Kidney epithelial cell (primary cell): ENCODE measurements at places on chromosomes 16 and 17. TPM values are rescaled to one million over a fixed set of nuclear protein-coding genes. Genes with fewer than 3 reads are reported as not detected.

DNA sequence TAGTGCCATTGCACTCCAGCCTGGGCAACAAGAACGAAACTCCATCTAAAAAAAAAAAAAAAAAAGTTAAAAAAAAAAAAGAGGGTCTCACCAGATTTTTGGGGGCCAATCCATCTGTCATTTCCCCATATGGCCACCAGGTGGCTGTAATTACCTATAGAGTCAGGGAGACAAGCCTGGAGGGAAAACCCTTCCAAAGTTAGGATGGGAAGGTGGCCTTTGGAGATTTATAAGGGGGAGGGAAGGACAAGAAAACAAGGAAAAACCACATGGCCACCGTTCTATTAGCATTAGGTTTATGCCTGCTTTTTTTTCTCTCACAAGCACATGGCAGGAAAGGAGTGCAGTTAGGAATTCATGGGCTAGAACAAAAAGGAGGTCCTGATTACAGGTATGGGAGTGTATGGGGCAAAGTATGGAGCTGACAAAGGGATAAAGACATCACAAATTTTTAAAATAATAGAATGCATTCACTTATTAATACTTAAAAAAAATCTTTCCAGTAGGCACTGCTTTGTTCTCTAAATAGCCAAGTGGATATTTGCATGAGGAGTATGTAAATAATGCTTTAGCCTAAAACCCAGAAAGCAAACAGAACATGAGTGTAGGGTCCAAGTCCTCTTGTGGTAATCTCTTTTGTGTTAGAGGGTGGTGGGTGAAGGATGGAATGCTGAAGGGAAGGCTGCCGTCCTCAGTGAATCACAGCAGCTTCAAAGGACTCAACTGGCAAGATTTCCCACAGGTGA lies 5.1 kb downstream of the CYB5D1 start:
- DNase-seq: no peak

GRCh38 chr17:56979091-56979480 lies 1.2 kb downstream of the SCPEP1 start:
- DNase-seq: no peak

DNA sequence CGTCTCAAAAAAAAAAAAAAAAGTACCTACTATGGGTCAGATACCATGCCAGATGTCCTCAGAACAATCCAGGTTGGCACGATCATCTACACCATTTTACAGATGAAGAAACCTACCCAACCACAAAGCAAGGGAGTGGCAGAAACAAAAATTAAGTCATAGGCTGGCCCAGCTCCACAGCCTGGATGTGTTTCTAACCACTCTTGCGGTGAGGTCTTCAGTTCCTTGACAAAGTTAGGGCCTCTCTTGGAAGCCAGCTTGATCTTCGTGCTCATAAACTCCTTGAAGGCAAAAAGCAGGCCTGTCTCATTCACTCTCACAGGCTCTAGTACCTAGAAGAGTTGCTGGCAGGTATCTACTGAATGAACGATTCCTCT lies 6.2 kb downstream of the GGA2 start:
- DNase-seq: no peak

DNA sequence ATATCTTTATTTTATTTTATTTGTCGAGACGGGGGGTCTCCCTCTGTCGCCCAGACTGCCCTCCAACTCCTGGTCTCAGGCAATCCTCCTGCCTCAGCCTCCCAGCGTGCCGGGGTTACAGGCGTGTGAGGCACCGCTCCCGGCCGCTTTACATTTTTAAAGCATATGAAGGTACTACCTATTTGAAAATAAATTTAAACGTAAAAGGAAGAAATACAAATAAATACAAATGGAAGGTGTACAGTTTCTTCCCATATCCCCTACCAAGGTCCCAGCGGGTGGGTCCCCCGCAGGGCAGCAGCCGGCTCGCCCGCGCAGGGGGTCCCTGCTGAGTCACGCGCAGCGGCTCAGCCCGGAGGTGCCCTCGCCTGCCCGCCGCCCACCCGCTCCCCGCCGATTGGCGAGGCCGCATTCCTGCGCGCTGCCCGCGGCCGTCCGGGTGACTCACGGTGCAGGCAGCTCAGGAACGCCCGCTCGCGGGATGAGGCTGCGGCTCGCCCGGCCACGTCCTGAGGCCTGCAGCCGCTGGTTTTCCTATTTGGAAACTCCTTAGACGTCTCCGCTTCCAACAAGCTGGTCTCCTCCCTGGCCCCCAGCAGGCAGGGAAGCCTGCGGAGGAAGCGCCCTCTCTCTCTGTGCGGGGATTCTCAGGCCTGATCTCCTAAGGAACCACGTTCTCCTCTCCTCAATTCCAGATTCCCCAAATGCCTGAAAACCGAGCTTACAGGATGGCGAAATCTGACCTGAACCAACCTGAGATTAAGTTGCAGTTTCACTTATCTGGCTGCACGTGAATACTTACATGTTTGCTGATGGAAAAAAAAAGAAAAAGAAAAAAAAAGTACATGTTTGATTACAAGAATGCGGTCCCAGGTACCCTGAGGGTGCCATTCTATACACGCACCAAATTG lies 54.8 kb upstream of the MAP3K14 start:
- peak; percentile 83 for DNase-seq

DNA sequence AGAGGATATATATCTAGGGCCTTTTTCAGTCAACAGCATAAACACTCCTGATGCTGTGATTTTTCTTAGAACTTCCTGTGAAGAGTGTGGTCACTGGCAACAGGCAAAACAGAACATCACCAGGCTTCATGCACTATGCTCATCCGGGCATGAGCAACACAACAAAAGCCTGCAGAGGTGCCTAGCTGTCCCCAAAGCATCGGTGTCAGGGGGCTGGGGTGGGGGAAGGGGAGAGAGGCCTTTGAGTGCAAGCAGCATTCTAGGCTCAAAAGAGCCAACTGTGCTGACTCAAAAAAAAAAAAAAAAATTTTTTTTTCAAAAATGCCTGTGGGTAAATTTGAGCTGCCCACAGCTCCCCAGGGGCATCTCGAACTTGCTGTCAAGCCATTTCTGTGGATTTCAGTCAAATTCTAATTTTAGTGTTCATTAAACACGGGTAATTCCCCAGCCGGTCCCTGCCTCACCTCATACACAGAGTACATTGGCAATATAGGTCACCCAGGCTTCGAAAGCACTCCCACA lies 194.6 kb upstream of the DYNLRB2 start:
- DNase-seq: no peak

- no peak for DNase-seq
These were observed 124.2 kb upstream of the N4BP1 start for GRCh38 chr16:48734220-48734619.

- DNase-seq: no peak
These were observed 3.6 kb upstream of the FAM222B start for GRCh38 chr17:28846231-28846630.

DNA sequence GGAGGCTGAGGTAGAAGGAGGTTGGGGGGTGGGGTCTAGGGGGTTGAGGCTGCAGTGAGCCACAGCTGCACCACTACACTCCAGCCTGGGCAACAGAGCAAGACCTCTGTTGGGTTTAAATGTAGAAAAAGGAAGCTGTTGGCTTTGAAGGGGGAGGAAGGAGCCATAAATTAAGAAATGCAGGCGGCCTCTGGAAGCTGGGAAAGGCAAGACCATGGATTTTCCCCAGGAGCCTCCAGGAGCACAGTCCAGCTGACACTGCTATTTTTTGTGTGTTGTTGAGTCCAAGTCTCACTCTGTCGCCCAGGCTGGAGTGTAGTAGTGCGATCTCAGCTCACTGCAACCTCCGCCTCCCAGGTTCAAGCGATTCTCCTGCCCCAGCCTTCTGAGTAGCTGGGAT lies 15.9 kb downstream of the LITAF start:
- no peak for DNase-seq

The KLHL11 gene
- total RNA-seq: 28.3 and 29.2 TPM in 2 replicates

The KRTAP3-2 gene
- not detected in 2 replicates for total RNA-seq
